ENCODE measurements at places on chromosomes 5 and 9.

DNA sequence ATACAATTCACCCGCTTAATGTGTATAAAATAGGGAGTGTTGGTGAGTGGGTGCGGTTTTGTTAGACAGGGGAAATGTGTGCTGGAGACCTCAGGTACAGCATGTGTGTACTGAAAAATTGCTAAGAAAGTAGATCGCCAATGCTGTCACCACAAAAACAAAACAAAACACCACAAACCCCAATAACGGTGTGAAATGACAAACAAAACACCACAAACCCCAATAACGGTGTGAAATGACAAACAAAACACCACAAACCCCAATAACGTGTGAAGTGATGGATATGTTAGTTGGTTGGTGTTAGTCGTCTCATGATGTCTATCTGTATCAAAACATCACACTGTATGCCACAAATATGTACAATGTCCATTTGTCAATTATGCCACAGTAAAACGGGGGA, 14.2 kb upstream of the GFPT2 start:
- DNase-seq = no peak

GRCh38 chr5:35823347-35824098, 33.2 kb upstream of the IL7R start:
- DNase-seq = no peak

- no peak for DNase-seq
These were observed 50.7 kb downstream of the MSX2 start for GRCh38 chr5:174775081-174775480.

DNA sequence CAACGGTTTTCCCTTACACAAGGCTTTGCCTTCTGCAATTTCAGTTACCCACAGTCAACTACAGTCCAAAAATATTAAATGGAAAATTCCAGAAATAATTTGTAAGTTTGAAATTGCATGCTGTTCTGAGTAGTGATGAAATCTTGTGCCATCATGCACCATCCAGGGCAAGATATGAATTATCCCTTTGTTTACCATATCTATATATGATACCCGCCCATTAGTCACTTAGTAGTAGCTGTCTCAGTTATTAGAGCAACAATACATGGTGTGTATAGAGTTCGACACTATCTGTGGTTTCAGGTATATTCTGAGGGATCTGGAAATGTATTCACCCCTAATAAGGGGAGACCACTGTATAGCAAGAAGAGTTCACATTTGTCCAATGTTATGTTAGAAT, 29.4 kb downstream of the ERBIN start:
- DNase-seq = no peak

DNA sequence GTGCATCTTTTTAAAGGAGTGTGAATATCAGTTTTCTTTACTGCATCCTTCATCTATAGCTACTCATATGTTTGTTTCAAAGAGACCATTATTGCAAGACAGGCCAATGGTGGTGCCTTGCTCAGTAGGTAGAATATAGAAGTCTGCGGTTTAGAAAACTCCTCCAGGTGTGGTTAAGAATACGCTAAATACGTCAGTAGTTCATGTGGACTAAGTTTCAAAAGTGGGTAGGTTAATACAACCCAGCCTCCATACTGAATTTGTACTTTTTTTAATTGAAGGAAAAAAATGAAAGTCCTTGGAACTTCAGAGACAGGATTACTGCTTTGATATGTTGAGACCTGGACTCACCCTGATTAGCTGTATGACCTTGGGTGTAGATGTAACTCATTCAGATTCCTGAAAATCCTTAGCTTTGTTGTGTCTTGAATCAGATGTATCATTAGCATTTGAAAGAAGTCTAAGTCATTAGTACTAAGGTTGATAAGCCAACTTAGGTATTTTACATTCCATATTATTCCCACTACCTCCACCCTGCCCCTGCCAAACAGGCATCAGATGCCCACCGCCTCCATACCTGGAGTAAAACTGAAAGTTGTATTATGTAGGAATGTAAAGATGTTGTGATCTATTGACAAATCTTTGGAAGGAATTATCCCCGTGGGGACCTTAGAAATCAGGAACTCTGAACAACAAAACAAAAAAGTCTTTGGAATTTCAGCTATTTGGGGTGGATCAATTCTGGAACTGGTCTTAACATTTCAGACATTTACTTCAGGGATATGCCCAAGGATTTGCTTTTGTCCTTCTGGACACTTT, 6.1 kb downstream of the BASP1 start:
- DNase-seq = no peak

DNA sequence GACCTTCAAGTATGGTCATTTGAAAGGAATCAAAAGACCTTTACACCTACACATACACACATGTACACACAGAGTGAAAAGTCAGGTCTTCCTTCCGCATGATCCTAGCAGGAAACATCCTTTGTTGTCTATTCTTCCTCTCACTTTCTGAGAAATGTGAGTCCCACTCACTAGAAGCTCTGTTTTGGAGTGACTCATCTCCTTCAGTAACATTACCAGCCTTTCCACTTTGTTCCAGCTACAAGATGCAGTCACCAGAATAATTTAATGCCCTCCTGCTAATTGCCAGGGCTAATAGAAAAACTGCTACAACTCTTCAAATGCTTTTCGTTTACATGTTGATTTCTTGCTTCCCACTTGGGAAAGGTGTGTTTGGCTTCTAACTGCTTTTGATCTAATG, 417.3 kb downstream of the RASEF start:
- DNase-seq = peak; percentile 40

DNA sequence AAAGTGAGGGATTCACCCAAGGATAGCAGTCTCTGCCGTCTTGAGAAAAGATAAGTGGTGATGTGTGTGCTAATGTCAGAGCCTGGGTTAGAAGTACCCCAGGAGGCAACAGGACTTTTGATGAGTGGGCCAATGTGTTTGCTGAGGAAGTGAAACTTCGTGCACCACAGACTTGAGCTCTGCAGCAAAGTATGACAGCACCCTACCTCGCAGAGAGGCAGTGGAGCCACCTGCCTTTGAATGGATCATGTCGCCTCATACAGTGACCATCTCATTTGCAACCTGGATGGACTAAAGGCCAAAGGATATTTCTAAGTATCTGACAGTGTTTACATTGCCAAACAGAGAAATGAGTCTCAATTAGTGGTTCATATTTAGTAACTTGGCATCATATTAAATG, 593.9 kb upstream of the GRAMD2B start:
- no peak for DNase-seq

DNA sequence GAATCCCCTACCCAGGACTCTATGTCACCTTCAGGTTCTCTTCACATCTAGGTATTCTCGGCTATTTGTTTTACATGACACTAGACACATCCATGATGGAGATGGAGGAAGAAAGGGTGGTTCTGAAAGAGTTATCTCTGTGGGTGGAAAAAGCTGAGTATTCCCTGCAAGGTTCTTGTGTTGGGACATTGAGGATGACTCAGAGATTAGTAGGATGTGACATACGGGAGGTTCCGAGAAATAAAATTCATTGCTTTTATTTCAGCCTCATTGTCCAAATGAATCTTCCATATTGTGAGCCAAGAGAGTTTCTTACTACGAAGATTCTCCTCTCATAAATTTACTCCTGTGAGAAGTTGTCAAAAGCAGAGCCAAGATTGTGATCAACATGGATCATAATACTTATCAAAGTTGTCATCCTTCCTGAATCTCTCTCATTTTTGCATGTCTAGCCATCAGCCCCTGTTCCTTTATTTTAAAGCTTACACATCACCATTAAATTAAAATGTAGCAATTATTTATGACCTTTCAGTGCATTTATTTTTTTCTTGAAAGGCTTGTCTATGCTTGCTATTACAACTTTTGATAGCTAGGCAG, 370.0 kb downstream of the PSAT1 start:
- no peak for DNase-seq

- peak; percentile 50 for DNase-seq
These were observed 497 bp downstream of the NSA2 start for GRCh38 chr5:74767579-74767913.

GRCh38 chr9:133661846-133662540, 25.8 kb downstream of the DBH start:
- DNase-seq = no peak

- peak; percentile 85 for DNase-seq
These were observed 61.8 kb downstream of the DRD1 start for GRCh38 chr5:175382171-175382570.

DNA sequence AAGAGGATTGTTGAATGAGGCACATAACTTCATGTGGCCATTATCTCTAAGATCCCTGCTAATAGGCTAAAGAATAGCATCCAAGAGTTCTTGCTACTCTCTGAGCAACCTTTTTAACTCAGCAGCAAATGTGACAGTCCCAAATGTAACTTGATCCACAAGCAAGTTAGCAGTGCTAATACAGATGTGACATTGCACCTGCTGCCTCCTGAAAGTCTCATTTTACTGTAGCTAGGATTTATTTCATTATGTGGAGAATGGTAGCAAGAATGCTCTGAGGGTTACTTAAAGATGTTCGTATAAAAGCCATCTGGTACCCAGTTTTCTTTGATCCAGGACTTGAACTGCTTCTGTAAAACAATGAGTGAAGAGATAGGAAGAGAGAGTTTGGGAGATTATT, 45.8 kb downstream of the CDH10 start:
- peak; percentile 54 for DNase-seq

DNA sequence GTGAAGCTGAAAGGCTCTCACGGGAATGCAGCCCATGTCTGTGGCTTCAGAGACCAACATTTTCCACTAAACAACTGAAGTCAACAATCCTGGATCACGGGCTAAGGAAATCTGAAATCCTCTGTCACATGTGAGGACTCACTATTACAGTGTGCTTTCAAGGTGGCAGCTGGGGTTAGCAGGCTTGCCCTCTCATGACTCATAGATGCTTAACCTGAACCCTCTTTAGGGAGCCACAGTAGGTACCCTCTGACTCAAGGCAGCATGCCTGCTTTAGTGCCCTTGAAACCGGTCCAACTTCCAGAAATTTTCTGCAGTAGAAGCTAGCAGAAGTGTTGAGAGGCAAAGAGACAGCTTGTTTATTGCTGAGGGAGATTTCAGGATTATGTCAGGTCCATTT, 232.5 kb downstream of the GABRB2 start:
- peak; percentile 49 for DNase-seq

DNA sequence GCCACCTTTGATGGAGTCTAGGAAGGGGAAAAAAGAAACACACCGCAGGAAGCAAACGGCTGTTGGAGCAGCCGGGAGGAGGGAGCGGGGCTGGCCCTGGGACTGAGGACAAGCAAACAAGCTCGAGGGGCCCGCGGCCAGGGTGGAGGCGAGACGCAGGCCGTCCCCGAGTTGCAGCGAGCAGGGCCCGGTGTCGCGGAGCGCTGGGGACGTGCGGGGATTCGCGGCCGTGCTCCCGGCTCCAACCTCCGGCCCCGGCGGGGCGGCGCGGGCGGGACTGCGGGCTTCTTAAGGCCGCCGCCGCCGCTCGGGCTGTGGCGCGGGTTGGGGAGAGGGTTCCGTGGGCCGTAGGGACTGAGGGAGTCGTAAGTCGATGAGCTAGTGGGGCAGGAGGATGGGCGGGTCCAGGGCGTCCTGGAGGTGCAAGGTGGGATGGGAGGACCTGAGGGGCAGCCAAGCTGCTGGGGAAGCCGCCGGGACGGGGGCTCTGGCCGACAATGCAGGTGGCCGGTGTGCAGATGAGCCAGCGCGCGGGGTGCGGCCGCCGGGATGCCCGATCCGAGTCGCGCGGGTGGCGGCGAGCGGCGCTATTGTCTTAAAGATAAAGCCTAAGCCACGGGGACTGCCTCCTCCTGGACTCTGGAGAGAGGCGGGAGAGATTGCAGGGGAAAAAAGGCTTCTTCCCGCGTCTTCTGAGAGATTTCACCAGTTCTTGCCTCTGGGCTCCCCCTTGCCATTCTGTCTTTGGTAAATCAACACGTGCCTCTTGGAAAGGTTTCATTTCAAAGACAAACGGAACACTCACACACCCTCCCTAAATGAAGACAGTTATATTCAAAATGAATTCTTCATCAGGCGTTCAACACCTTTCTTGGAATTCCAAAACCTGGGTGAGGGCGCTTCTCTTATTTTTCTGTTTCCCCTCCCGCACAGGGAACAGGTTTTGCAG, 1.6 kb upstream of the HAPLN1 start:
- peak; percentile 92 for DNase-seq

DNA sequence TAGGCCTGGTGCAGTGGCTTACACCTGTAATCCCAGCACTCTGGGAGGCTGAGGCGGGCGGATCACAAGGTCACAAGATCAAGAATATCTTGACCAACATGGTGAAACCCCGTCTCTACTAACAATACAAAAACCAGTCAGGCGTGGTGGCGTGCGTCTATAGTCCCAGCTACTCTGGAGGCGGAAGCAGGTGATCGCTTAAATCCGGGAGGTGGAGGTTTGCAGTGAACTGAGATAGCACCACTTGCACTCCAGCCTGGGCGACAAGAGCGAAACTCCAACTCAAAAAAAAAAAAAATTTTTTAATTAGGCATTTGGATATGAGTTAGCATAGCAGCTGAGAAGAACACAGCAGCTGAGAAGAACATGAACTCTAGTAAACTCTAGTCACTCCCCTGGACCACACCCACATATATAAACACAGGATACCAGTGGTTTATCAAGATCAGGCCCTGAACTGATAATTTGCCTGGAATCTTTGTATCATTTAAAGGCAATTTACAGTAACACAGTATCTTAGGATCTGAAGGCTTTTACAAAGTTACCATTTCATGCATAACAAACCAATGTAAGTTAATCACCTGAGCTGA, 4.6 kb upstream of the UGCG start:
- DNase-seq = peak; percentile 97

- no peak for DNase-seq
These were observed 921 bp downstream of the KCNIP1 start for GRCh38 chr5:170504616-170505266.

- no peak for DNase-seq
These were observed 364.1 kb downstream of the CTNND2 start for GRCh38 chr5:11540112-11540511.

DNA sequence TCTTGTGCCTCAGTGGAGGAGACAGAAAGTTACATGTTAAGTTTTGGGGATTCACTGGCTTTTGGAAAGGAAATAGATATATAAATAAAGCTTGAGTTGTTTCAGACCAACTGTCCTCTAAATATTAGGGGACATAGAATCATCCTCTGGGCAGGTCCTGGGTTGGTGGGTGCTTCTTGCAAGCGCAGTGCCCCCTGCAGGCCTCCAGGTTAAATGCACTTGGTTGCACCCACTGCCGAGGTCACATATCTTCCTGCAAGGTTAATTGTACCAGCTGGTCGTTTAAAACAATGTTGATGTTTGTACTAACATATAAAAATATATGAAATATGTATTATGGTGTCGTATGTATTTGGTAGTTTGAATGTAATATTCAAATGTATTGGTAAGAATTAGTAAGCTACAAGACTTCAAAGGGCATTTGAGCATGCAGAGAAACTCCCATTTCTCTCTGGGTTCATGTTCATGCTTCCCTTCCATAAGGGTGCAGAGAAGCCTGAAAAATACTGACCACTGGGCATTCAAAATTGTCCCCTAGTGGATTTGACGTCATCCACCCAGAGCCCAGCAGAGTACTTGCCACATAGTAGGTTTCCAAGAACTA, 87.0 kb downstream of the ZNF618 start:
- DNase-seq = peak; percentile 65

All from DMS53 (cell line).